ENCODE measurements at places on chromosomes 11 and 22.

DNA sequence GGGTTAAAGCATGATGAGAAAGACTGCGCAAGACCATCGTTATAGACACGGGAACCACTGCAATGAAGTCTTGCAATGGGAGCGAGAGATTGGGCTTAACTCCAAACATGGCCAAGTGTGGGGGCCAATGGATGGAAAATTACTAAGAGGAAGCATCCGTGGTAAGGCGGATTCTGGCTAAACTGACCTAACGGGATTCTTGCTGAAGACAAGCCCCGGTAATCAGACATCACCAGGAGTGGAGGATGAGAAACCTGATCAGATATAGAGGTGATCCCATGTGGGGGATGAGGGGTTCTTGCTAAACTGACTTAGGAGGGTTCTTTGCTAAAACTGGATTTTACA is 5.8 kb upstream of the SYNGR1 start:
- no peak for DNase-seq

DNA sequence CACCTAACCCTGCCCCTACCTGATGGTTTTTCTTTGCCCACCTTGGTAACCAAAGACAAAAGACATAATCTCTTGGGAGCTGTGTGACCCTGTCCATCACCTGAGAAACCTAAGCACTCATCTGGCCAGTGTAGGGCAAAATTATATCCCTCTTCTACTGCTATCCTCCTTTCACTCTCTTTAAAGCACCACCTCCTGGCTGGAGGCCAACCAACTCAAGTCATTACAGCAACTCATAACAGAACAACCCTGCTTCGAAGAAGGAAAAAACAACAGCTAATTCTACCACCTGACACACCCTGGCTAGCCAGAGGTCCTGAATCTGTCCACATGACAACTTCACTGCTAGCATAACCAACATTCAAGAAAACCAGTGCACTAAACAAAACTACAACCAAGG is 45.5 kb downstream of the GAS2 start:
- DNase-seq, result no peak

DNA sequence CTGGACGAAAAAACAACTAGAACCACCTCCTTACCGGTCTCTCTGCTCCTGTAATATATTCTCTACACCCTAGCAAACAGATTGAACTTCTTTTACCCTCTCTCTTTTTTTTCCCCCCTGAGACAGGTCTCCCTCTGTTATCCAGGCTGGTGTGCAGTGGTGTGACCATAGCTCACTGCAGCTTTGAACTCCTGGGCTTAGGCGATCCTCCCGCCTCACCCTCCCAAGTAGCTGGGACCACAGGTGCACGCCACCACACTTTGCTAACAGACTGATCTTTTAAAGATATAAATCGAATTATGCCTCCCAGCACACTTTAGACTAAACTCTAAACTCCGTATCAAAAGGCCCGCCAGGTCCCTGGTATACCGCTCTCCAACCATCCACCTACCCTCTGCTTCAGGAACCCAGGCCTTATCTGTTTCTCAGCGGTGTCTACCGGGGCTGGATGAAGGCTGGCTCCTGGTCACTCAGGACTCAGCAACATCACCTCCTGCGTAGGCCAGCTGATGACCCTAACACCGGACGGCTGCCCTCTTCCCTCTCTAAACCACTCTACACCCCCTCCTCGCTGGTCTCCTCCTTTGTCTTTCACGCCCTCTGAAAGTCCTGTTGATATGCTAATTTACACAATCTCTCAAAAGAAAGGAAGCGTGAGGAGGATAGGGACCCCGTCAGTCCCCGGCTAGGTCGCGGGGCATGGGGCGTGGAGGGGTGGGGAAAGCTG is 745 bp downstream of the C22orf39 start:
- no peak for DNase-seq

GRCh38 chr11:8597182-8597581 is 3.2 kb upstream of the STK33 start:
- DNase-seq, result no peak

DNA sequence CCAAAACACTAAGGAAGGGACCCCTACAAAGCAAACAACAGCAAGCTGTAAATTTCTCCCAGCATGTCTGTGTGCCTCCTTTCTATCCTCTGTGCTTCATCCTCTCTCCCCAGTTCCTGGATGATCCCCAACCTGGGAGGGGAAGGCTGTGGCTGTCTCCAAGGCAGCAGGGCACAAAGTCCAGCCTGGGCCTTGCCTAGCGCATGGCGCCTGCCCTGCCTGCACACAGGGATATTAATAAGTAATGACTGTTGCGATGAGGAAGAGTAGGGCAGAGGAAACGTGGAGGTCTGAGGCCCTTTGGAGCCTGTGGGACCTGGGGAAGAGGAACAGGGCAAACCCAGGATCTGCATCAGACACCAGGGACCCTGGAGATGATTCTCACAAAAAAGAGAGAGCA is 2.0 kb downstream of the USH1C start:
- no peak for DNase-seq

GRCh38 chr11:567629-568292 is 7.0 kb downstream of the RASSF7 start:
- no peak for DNase-seq

- DNase-seq, result no peak
Measured at GRCh38 chr22:42331014-42331413, 60.6 kb upstream of the TCF20 start.

- no peak for DNase-seq
Measured at GRCh38 chr11:28674433-28675103, 566.4 kb downstream of the METTL15 start.

- DNase-seq, result no peak
Measured at GRCh38 chr11:57373146-57373545, 7.8 kb downstream of the PRG3 start.

GRCh38 chr11:106959800-106960199 is 58.5 kb downstream of the GUCY1A2 start:
- no peak for DNase-seq

DNA sequence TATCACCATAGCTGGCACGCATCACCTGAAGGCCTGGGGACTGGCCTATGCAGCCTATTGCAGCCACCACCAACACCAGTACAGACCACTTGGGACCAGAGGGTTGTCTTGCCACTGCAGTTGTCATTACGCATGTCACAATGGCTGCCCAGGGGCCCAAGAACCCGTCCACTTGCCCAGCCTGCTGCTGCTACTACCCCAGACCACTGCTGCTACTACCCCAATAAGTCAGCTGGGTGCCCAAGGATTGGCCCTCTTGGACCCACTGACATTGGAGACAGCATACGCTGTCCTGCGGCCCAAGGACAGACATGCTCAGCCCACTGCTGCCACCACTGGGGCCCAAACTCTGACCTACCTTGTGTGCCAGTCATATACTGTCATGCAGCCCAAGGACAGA is 102.7 kb upstream of the OR9Q1 start:
- no peak for DNase-seq

DNA sequence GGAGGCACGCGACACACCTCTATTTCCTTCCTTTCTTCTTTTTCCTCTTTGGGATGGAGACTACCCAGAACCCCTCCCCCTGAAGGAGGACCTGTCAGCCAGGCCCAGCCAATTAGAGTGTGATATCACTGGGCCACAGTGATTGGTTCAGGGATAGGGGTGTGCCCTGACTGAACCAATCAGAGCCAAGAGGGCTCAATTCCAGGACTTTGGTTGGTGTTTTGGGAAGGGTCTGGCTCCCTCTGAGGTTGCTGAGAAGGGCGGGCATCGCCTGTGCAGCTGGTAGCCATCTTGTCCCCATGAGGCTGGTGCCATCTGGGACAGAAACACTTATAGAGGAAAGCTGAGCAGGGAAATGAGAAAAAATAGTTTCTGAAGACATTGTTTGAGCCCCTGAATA is 71.4 kb downstream of the CHST1 start:
- no peak for DNase-seq

DNA sequence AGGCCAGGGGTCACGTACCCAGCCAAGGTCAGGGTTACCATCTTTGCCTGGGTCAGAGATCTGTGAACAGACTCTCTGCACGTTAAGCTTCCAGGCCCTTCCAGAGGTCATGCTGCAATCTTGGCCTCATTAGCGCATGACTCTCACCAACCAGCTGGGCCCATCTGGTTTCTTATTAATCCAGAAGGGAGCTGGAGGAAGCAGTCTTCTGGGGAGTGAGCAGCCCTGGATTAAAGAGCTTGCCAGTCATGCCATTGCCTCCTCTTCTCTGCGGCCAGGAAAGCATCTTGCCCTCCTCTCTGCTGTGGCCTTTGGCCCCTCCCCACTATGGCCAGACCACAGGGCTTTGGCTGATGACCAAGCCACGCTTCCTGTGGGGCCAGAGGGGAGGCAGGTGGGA is 57.4 kb downstream of the CHST1 start:
- no peak for DNase-seq

- DNase-seq, result no peak
Measured at GRCh38 chr11:118364956-118365615, 5.7 kb downstream of the UBE4A start.

GRCh38 chr11:60282286-60282685 is 1.8 kb downstream of the MS4A4A start:
- DNase-seq, result no peak

DNA sequence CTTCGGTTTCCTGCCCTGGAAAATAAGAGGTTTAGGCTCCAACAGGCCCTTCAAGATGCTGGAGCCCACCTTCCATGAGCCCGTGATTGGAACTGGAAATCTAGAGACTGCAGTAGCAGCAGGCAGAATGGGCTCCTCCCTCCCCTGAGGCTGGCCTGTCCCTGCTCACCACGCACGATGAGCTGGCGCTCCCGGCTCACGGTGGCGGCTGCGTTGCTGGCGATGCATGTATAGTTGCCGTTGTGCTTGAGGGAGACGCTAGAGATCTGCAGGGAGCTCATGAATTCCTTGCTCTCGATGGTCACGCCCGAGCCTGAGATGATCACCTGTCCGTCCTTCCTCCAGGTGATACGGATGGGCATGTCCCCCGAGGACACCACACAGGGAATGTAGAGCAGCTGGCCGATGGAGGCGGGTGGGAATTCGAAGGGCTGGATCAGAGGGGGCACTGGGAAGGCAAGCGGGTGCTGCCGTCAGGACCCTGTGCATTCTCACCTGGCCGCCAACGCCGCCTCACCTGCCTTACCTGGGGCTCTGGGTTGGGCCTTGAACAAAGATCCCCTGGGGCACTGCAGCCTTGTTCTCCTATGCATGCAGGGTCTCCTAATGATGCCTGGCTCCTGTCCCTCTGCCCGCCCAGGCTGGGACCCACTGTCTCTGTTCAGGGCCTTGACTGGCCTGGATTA is 177.8 kb downstream of the CEP164 start:
- DNase-seq, result no peak

- DNase-seq, result no peak
Measured at GRCh38 chr11:30255637-30256036, 24.8 kb downstream of the FSHB start.

- DNase-seq, result no peak
Measured at GRCh38 chr11:116590844-116591570, 181.8 kb downstream of the BUD13 start.

DNA sequence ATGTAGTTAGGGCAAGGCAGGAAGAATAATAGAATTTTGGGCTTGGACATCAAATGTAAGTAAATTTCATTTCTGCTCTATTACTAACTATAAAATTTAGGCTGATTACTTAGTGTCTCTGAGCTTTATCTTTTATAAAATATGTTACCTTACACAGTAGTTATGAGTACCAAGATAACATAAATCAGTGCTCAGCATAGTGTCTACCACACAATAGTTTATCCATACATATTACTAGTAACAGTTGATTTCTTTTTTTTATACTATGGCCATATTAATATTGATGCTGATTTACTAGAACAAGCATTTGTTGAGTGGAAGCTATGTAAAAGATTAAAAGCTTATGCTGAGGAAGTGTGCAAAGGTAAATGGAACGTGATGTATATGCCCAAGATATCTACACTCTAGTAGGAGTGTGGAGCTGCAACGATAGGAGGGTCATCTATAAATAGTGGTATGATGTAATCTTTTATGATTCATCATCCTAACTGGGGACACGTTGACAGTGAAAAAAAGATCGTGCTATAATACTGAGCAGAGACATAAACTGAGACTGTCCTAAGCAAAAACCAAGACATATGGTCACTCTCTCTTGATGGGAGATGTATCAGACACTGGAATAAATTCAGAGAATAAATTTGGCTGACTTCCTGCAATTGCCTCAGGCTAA is 8.7 kb upstream of the SLC5A12 start:
- no peak for DNase-seq

DNA sequence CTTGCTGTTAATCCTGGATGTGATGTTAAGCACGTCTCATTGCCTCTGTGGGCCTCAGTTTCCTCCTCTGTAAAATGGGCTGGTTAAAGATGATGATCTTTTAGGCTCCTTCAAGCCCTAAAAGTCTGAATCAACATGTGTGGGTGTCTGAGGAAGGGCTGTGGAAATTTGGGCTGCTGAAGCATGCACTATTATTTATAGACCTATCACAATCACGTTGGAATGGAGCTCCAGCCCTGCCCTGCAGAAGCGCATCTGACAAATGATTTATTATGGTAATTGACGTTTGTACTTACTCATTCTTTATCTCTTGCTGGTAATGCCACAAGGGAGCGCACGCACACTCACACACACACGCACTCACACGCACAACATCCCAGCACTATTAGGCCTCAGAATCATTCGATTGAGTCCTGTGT is 20.4 kb downstream of the P2RX3 start:
- no peak for DNase-seq

DNA sequence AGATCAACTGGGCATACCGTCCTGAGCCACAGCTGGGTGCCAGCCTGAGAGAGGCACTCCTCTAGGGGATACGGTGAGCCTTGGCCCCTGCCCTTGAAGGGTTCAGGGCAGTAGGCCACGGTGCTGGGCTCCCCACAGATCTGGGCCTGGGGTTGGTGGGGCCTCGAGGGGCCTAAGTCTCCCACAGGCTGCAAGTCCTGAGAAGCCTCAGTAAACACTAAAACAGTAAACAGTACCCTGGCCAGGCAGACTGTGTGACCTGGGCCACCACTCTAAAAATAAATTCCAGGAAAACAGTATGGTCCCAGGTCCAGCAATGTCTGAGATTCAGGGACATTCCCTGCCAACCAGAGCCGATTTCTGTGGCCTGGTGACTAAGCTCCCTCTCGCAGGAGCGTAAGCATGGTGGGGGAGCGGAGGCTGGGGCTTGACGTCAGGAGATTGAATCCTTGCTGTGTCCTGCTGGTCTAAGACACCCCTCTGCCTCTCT is 2.3 kb upstream of the RHOD start:
- no peak for DNase-seq

GRCh38 chr11:116637766-116638165 is 135.0 kb downstream of the BUD13 start:
- DNase-seq, result no peak

- no peak for DNase-seq
Measured at GRCh38 chr11:92104349-92104748, 120.3 kb upstream of the FAT3 start.

Data from GM19239 (cell line).